ENCODE measurements at places on chromosomes 12 and 14.

GRCh38 chr14:58138714-58139482 lies 13.1 kb downstream of the ARMH4 start:
- no peak for DNase-seq

DNA sequence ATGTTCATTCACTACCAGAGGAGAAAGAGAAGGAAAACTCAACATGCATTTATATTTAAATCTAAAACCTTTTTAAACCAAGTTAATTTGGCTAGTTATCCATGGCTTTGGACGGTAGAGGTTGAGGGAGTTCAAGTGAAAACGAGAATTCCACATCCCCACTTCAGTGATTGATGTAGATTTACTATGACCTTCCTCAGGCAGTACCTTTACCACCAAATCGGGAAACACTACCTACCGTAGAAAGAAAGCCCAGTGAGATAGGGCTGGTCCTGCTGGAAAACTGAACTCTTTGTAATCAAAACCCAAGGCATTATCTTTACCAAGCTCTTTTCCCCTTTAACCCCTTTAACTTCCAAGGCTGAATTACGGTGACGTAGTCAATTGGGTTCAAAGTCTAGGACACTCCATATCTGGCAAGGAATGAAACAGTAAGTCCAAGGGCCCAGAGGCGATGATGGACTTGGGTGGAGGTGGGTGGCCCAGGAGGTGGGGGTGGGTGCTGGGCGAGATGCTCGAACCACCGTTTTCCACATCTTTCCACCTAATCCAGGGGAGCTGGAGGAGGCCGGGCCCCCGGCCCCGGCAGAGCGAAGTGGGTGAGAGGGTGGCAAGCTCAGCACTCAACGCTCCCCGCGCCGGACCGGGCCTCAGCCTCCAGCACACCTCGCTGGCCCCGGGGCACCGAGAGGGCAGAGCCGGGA lies 618 bp downstream of the SEC23A start:
- DNase-seq = peak; percentile 59

GRCh38 chr12:46659032-46659650 lies 166.7 kb downstream of the SLC38A4 start:
- DNase-seq = no peak

- no peak for DNase-seq
Measured at GRCh38 chr14:96263347-96264199, 7.6 kb downstream of the BDKRB1 start.

GRCh38 chr12:7293670-7294069 lies 10.2 kb upstream of the ACSM4 start:
- no peak for DNase-seq

DNA sequence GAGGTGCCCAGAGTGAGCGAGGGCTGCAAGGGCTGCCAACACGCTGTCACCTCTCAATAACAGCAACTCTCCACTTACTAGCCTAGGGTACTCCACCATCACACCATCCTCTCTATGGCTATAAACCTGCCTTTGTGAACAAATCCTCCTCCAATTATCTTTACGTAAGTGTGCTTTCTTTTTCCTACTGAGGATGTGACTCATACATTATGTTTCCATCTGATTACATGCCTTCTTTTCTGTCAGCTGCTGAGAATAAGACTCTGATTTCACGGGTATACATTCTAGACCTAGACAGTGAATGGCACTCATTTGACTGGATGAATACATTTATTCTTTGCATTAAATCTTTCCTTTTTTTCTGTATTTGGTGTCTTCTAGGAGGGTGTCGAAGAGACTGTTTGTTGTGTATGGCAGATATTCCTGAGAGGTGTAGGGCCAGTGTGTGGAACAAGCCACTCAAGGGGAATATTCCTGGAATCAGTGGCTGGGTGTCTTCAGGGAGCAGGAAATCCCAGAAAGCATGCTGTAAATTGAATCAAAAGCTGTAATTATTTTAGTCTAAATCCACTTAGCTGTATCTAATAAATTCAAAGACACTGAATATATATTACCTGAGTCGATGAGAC lies 327.3 kb upstream of the TMTC1 start:
- DNase-seq = no peak

DNA sequence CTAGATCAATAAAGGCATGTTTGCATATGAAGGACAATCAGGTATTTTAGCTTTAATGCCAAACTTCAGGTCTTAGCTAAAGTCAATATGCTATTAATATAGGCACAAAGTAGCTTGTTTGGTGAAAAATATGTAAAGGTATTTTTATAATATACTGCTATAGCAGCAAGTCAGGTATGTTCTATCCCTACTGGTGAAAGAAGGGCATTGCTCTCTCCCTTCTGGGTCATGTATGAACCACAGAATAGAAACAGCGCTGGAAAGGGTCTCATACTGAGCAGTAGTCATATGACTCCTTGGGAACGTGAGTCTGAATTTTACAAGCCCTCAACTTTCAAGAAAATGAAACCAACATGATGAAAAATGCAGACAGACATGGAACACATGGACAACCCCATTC lies 314.6 kb downstream of the GRIN2B start:
- DNase-seq = no peak

- DNase-seq = peak; percentile 65
Measured at GRCh38 chr14:103137689-103138300, 14.5 kb downstream of the TNFAIP2 start.

DNA sequence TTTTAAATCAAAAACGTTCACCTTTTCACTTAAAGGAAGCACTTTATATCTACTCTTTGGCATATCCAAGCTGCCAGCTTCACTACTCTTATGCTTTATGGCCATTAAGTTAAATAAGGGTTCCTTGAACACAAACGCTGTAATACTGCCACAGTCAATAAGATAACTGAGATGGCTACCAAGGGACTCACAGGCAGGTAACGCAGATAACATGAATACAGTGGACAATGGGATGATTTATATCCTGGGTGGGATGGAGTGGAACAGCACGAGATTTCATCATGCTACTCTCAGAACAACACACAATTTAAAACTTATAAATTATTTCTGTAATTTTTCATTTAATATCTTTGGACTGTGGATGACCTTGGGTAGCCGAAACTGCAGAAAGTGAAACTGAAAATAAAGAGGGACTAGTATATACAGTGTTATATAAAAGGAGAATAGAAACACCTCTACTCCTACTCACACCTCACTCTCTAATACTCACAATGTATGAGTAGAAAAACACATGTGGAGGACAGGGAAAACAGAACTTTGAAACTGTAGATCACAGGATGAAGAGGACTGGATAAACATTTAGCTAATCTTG lies 367.3 kb downstream of the C12orf50 start:
- DNase-seq = peak; percentile 24

- DNase-seq = no peak
Measured at GRCh38 chr14:96064866-96065265, 25.7 kb downstream of the C14orf132 start.

GRCh38 chr14:71686677-71687076 lies 245.6 kb upstream of the RGS6 start:
- no peak for DNase-seq

DNA sequence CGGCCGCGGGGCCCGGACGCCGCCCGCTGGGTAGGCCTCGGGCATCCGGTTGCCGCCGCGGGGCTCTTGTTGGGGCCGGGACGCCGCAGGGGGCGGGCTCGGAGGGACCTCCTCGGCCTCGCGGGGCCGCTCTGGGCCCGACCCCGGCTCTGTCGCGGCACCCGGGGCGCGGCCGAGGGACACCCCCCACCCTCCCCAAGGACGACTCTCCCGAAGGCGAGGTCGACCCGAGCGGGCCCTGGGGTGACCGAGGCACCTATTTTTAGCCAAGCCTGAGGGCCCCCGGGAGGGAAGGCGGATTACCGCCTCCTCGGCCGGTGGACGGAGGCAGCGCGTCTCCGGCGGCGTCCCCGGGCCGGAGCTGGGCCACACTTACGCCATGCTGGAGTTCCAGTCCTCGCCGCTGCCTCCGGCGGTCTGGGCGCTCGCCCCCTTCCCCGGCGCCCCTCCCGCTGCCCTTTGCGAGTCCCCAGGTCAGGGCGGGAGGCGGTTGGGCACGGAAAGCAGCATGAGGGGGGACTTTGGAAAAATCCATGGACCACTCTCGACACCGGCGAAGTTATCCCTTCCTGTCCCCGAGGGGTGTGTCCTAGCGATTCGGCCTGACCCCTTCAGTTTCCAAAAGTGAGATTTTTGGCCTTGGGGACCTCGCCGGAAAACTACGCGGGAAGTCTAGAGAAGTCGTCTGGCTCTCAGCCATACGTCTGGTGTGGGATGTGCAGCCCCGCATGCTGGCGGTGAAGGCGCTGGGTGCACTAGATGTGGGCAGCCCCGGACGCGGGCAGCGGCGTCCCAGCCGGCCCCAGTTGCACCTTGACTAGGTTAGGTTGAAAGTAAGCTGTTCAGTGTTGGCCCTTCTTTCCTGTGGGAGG lies 699 bp downstream of the KTN1 start:
- peak; percentile 59 for DNase-seq

DNA sequence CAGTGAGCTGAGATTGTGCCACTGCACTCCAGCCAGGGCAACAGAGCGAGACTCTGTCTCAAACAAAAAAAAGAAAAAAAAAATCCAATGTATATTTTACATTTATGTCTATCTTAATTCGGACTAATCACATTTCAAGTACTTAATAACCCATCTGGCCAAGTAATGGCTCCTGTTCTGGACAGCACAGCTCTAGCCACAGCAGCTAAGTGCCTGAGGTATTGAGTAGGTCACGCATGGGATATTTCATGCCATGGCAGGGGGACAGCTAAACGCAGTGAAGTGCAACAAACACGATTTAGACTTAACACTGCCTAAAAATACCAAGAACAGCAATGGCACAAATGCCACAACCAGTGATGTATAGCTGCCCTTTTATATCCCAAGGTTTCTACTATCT lies 8.0 kb downstream of the BAZ1A start:
- DNase-seq = no peak

- DNase-seq = no peak
Measured at GRCh38 chr14:63493246-63493645, 49.9 kb downstream of the PPP2R5E start.

DNA sequence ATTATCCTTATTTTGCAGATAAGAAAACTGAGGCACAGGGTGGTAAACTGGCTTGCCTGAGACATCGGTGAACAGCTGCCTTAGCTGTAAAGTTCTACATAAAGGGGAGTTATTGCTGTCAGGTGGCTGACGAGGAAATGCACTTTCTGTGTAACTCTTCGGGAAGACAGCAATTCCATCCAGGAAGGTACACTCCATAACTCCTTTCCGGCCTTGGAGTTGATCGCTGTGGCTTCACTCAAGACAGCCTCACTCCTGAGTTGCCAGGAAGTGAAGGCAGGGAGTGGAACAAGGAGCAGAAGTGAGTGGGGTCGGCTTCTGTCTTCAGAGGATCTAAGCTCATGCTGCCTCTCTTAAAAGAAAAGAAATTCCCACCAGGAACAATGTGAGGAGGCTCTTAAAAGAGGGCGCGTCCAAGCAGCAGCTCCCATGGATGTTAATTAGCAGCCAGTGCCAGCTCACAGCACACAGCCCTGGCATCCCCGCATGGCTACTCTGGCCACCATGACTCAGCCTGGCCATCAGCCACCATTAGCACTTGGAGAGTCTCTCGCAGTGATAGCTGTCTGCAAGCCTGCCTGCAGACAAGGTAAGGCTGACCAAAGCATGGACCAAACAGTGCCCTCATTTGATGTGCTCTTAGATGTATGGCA lies 60.3 kb downstream of the NUAK1 start:
- peak; percentile 94 for DNase-seq

DNA sequence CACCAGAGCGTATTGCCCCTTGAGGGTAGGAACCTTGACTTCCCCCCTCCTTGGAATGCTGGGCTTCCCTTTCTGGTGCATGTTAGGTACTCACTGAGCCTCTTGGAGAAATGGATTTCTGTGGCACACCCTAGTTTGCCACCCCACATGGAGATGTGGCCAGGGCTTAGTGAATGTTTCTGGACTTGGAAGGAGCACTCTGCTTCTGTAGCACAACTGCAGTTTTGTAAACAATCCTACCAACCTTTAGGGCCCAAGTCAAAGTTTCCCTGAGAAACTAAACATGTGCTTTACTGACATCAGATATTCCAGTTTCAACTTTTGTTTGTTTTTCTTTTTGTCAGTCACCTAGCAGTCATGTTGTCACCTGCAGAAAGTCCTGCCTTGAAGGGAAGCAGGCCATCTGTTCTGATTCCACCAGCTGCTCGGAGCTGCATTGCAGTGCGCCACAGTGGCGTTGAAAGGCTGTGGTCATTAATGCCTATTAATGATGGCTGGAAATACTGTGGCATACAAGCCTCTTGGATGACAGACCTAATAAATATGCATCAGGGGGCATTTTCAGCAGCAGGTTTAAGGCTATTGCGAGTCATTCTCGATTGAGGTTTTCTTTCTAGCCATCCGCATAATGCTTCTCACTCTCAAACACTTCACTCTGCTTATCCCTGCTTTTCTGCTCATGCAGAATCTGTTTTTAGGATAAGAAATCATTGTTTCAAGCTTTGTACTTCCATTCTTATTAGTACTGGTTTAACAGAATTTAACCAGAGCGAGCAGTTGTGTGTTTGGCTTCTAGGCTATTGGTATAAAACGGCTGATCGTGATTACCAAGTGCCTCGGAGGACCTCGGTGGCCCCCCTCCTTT lies 7.8 kb downstream of the PELI2 start:
- DNase-seq = no peak

- DNase-seq = no peak
Measured at GRCh38 chr12:108282676-108283075, 56.4 kb downstream of the CMKLR1 start.

DNA sequence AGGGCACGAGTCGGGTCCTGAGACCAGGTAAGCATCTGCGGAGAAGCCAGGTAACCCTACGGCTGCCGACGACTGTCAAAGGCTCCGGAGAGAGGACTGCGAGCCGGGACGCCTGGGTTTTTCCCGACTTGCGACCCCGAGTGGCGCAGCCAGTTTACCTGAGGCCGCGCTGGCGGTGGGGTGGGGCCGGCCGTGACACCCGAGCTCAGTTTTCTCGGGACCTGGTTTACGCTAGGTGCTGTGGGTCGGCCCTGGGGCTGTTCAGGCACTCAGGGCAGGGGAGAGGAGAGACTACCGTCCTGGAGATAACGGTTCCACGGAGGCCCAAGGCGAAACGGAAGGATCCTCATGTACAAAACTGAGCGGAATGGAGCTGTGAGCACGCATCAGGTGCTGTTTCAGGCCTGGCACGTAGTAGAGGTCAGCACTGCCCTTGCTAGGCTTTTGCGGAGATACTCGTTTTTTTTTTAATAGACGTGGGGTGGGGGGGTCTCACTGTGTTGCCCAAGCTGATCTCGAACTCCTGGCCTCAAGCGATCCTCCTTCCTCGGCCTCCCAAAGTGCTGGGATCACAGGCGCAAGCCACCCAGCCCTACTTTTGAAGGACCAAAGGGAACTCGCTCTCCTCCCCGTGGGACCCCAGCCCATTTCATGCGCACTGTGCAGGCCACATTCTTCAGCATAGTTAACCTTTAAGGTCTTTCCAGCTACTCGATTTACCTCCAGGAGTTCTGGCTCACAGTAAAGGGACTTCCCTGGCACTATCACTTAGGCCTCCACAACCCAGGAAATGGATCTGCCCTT lies 471 bp downstream of the MTRFR start:
- peak; percentile 22 for DNase-seq

DNA sequence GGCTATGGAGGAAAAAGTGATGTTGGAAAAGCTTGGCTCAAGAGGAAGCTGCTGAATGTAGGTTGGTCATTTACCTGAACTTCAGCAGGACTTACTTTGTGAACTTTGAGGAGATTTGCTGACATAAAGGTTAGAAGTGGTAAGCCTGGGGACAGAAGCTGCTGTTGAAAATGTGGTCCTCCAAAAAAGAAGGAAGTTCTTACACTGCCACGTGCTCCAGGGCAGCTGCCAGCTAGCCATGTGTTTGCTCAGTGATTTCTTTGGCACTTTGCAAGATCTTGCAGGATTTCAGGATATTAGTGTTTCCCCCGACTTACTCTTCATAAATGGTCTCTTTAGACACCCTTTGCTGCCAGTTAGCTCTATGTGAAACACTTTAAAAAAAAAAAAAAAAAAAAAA lies 14.8 kb upstream of the DYRK2 start:
- no peak for DNase-seq
